NCI-H1048 (cell line): ENCODE measurements at places on chromosomes 5 and 9.

GRCh38 chr5:52077941-52078815 lies 694.9 kb downstream of the ISL1 start:
- no peak for DNase-seq

- no peak for DNase-seq
Observed at GRCh38 chr9:76425677-76426453, 31.6 kb upstream of the RFK start.

DNA sequence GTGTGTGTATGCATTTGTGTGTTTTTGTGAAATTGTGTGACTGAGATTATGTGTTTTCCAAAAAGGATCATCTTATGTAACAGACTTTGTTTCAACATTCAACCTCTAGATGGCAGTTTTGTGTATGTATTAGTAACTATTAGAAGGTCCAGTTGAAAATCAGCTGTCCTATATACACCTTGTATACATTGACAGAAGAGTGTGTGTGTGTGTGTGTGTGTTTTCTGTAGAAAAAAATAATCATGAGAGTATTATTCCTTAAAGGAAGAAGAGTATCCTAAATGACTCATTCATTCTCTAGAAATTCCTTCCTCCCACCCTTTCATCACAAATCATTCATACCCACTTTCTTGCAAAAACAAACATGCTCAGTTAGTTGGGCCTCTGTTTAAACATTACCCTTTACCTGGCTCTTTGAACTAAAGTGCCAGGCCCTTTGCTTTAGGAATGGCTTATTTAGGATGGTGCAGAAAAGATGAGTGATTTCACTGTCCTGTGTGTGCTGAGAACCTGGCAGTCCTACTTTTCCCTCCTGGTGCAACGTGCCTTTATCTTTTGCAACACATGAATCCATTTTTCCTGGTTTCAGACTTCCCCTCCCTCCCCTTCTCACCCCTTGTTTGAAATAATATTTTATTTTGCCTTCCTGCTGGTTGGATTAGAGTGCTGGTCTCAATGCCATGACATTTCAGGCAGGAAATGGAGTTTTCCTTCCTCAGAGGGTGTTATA lies 152.2 kb downstream of the ARHGAP26 start:
- no peak for DNase-seq

DNA sequence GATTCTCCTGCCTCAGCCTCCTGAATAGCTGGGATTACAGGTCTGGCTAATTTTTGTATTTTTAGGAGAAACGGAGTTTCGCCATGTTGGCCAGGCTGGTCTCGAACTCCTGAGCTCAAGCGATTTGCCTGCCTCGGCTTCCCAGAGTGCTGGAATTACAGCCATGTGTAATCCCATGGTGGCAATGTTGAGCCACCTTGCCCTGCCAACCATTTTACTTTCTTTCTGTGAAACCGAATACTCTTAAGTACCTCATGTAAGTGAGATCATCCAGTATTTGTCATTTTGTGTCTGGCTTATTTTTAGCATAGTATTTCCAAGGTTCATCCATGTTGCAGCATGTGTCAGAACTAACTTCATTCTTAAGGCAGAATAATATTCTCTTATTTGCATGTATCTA lies 8.2 kb downstream of the PRRC2B start:
- no peak for DNase-seq

DNA sequence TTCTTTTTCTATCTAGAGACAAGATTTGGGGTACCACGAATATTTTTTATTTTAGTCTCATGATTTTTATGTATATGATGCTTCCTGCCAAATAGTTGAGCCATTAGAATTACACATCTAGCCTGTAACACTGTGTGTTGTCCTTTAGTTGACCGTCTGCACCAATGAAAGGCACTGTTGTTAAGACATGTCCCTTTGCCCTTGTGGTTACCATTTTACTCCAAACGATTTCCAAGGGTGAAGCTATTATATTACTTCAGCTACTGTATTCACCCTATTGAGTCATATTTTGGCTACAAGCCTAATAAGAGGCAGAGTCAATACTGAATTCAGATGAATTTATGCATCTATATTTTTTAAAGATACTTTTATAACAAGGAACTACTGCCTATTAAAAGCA lies 207.6 kb downstream of the CETN3 start:
- no peak for DNase-seq

- DNase-seq, result no peak
Observed at GRCh38 chr5:82417776-82418607, 139.8 kb upstream of the RPS23 start.

GRCh38 chr9:75491533-75491932 lies 398.9 kb upstream of the PCSK5 start:
- no peak for DNase-seq

DNA sequence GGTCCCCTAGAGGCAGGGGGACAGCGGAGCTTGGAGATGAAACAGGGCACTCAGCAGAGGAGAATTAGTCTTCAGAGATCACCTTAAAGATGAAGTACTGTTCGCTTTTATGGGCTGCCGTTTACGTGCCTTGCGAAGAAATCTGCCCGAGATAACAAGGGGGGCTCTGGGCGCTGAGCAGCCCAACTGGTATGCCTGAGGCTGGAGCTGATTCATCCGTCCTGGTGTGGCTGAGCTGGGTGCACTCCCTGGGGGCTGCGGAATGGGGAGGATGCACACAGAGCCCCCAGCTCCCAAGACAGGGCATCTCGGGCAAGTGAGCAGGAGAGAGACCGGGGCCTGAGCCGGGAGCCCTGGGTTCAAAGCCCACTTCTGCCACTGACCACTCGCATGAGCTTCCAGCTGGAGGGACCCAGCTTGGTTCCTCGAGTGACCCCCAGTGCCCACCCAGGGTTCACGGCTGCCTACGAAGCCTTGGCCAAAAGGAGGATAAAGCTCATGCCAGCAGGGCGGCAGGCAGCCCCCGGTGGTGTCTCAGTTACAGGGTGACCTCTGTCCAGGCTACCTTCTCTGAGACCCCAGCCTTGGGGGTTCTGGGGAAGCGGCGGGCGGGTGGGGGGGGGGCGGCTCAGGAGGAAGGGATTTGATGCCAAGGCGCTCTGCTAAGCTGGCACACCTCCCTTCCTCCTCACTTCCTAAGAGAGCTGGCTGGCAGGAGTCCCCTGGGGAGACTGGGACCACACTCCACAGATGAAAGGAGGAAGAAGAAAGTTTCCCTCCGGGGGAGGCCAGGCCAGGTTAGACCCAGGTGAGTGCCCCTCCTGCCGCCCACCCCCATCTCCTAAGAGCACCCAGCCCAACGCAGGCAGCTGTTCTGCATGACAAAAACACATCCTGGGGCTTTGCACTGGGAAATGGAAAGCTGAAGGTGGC lies 5.7 kb downstream of the FIBCD1 start:
- DNase-seq, result no peak

DNA sequence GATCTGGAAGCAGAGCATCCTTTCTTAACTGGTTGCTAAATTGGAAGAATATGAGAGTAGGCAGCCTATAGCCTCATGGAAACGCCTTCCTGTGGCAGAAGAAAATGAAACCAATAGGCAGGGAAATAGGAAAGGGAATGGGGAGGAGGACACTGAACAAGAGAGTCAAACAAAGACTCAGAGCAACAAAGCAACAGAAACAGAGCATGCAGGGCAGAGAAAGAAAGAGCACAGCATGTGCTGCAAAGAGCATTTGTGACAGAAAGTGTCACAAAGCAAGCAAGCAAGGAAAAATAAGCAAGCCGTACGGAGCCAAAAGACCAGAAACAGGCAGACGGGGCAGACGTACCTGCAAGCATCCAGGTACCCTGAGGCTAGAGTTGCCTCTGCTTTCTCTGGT lies 123.1 kb downstream of the RAPGEF6 start:
- no peak for DNase-seq

GRCh38 chr5:75935572-75935971 lies 147.6 kb upstream of the SV2C start:
- DNase-seq, result no peak

GRCh38 chr5:7377761-7378160 lies 18.2 kb upstream of the ADCY2 start:
- DNase-seq, result no peak

GRCh38 chr5:175470781-175471180 lies 7.6 kb upstream of the SFXN1 start:
- peak; percentile 73 for DNase-seq

DNA sequence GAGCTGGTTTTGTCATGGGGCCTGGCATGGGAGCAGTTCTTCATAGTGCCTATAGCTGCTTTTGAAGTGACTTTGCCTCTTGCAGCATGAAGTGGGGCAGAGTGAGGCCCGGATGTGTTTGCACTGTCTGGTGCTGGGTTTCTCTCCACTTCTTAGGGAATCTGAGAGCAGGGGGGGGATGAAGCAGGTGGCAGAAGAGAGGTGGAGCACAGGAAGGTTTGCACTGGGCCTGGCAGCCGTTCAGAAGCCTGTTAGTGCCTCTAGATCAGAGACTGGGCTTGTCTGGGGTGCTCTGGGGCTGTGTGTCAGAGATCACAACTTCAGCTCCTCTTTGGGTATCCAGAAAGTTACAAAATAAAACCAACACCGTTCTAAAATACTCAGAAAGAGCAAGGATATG lies 18.4 kb downstream of the USP20 start:
- no peak for DNase-seq

- no peak for DNase-seq
Observed at GRCh38 chr5:884345-885126, 8.1 kb downstream of the BRD9 start.

DNA sequence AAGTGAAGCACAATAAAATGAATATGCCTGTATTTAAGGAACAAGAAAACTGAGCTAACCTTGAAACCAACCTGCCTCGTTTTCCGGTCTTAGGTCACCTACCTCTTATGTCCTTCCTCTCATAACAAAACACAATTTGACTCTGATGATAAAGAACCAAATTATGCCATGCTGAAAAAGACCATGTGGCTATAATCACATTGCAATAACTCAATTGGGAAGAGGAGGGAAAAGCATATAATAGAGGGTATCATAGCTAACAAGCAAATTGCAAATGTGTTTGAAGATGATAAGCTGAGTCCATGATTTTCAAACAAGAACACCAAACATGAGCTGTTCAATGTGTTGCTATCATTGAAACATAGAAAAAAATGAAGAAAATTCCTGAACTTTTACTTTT lies 260.8 kb downstream of the PLK2 start:
- DNase-seq, result no peak

GRCh38 chr5:163613150-163613442 lies 107.7 kb downstream of the MAT2B start:
- DNase-seq, result no peak

DNA sequence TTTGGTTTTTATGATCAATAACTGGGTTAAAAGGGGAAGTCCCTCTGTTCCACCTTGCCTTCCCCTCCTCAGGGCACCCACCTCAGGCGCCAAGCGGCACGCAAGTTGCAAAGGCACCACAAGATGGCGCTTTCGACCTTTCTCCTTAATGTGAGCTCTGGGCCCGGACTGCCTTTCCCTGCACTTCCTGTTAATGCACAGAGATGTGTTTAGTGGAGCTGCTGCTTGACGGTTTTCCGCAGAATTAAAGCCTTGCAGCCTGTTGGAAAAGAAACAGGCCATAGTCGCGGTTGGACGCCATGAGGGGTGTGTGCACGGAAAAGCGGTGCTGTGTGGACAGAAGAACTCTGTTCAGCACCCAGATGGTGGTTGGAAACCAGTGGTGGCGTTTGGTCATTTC lies 17.9 kb downstream of the CXCL14 start:
- peak; percentile 25 for DNase-seq

GRCh38 chr5:54553659-54554207 lies 36.2 kb downstream of the SNX18 start:
- DNase-seq, result no peak

- no peak for DNase-seq
Observed at GRCh38 chr9:8800196-8800595, 1000.6 kb upstream of the DMAC1 start.
